ENCODE measurements at places on chromosomes 6 and 20. TPM values are rescaled to one million over a fixed set of nuclear protein-coding genes. Genes with fewer than 3 reads are reported as not detected.

DNA sequence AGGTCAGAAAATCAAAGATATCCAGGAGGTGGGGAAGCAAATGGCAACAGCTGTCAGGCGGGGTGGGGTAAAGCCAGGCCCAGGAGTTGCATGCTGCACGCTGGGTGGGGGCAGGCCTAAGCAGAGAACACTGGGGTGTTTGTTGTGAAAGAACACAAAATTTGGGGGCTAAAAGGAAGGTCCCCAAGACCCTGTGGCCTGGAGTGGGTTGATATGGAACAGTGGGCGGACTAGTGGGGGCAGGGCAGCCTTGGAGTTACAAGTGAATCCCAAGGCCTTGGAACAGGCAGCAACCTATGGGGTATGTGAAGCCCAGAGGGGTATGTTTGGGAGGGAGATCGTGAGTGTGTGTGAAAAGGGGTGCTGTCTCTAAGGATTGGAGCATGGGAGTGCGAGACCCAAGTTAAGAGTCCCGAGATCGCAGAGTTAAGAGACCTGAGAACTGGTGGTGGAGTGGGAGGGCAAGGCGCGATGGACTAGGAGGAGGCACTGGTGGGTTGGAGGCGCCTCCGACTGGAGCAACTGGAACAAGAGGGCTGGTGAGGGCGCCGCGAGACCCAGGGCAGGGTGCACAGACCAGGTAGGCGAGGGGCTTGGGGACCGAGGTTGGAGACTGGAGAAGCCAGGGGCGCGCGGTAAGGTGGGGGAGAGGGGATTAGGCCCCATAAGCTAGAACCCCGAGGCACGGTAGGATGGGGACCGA lies 658 bp downstream of the CUL7 start:
- peak; percentile 51 for DNase-seq
- no peaks in the 10 kb centered on the region for H3K27me3 ChIP-seq
- H3K27ac ChIP-seq: no peak overlapping the region
- H3K4me3 ChIP-seq: peak overlapping the region; percentile 94
- peaks cover 56% of the 10 kb centered on the region for H3K36me3 ChIP-seq

DNA sequence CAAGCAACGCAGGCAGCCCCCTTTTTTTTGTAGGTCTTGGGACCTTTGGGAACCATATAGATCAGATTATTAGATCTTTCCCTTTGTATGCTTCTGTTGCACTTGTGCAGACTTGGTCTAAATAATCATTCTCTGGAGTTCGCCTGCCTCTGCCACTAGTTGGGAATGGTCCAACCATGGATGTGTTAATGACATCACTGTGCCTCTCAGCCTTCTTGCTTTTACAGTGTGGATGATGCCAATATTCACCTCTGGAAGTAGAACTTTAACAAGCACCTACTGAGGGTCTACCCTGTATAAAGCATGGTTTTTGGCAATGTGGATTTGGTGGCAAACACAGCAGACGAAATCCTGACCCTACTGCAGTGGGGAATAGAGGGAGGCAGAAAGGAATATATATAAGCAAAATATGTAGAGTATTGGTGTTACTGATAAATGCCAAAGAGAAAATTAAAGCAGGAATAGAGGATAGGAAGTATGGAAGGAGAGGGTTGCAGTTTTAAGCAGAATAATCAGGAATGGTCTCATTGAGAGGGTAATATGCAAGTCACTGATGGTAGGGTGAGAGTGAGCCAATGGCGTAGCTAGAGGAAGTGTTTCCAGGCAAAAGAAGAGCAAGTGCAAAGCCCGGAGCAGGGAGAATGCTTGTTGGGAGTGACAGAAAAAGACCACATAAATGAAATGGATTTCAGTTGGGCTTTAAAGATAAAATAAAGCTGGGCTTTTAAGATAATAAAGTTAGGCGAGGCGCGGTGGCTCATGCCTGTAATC lies 97.5 kb downstream of the DOK5 start:
- H3K4me3 ChIP-seq: no peak overlapping the region
- H3K27ac ChIP-seq: no peak overlapping the region
- no peak for DNase-seq
- H3K27me3 ChIP-seq: no peaks in the 10 kb centered on the region
- H3K4me1 ChIP-seq: no peaks in the 10 kb centered on the region

- DNase-seq: no peak
- no peaks in the 10 kb centered on the region for H3K36me3 ChIP-seq
- no peaks in the 10 kb centered on the region for H3K27me3 ChIP-seq
These were observed 1.0 kb downstream of the RALGAPA2 start for GRCh38 chr20:20711413-20711812.

- H3K36me3 ChIP-seq: no peaks in the 10 kb centered on the region
- no peak overlapping the region for H3K4me3 ChIP-seq
- H3K27ac ChIP-seq: no peak overlapping the region
These were observed 2.1 kb downstream of the HNF4A start for GRCh38 chr20:44357555-44358125.

GRCh38 chr20:12237772-12238171 lies 320.1 kb downstream of the BTBD3 start:
- no peaks in the 10 kb centered on the region for H3K4me1 ChIP-seq
- no peak overlapping the region for H3K27ac ChIP-seq
- DNase-seq: no peak
- H3K4me3 ChIP-seq: no peak overlapping the region
- no peaks in the 10 kb centered on the region for H3K27me3 ChIP-seq

- H3K36me3 ChIP-seq: peaks cover 36% of the 10 kb centered on the region
- H3K27ac ChIP-seq: no peak overlapping the region
- no peak overlapping the region for H3K4me3 ChIP-seq
- DNase-seq: no peak
These were observed 23.6 kb downstream of the POFUT1 start for GRCh38 chr20:32231245-32231644.

GRCh38 chr6:46014511-46015118 lies 1.0 kb downstream of the CLIC5 start:
- H3K27me3 ChIP-seq: peaks cover 11% of the 10 kb centered on the region
- peak; percentile 60 for DNase-seq
- no peak overlapping the region for H3K27ac ChIP-seq

DNA sequence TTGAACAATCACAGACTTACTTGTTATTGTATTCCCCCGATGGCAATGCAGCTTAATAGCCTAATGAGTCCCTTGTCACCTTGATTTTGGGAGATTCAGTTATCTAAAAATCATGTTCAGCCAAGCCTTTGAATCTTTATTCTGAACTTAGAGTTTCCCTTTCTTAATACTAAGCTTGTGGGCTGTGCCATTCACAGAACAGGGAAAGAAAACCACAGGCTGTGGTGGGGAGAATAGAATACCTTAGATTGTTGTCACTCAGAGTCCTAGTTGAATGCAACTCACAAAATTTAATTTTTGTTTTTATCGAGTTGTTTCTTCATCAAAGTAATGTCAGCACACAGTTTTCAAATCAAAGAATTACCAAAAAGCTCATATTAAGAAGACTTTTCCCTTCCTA lies 37.4 kb downstream of the RFPL4B start:
- no peak for DNase-seq
- no peaks in the 10 kb centered on the region for H3K4me1 ChIP-seq
- no peak overlapping the region for H3K27ac ChIP-seq

- H3K36me3 ChIP-seq: no peaks in the 10 kb centered on the region
- no peaks in the 10 kb centered on the region for H3K4me1 ChIP-seq
- no peaks in the 10 kb centered on the region for H3K27me3 ChIP-seq
- DNase-seq: no peak
These were observed 206.6 kb upstream of the PREP start for GRCh38 chr6:105609375-105609991.

Gene FOXP4
- 19.0 TPM for total RNA-seq

Gene TFAP2A
- total RNA-seq: 2.6 TPM

Gene ERMARD
- total RNA-seq: 13.6 TPM

Gene FILIP1
- total RNA-seq: 10.5 TPM

All from H9 (cell line).